Neural progenitor cell (in vitro differentiated cells): ENCODE measurements at places on chromosomes 1 and 21.

GRCh38 chr1:154849645-154850131 is 20.4 kb downstream of the KCNN3 start:
- DNase-seq = no peak

- no peak for DNase-seq
Observed at GRCh38 chr1:155184835-155185782, 11.5 kb downstream of the TRIM46 start.

DNA sequence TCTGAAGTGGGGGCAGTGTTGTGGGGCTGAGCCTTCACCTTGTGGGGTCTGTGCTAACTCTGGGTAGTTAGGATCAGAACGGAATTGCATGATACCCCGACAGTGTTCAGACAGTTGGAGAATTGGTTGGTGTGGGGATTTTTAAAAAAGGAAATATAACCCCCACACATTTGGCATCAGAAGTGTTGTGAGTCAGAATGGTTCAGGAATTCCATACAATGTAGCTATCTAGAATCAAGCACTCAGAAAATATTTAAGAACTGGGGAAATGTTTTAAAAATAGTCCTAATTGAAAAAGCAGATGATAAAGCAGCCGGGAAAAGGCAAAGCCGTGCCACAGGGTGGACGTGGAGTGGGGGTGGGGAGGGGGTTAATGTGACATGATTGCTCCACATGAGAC is 6.5 kb upstream of the S100A7 start:
- no peak for DNase-seq

DNA sequence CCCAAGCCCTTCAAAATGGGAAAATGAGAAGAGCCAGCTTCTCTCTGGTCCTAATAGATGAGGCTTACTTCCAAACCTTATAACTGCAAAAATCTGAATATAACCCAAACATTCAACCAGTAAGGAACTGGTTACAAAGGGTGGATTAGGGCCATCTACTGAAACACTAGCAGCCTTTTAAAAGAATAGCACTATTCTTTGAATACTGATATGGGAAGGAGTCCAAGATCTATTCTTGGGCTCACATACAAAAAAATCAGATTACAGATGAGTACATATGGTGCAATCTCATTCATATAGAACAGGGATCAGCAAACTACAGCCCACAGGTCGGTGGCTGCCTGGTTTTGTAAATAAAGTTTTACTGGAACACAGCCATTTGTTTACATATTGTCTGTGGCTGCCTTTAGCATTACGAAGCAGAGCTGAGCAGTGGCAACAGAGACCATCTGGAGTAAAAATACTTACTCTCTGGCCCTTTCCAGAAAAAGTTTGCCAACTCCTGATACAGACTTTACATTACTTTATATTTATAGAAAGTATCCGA is 167.7 kb downstream of the ZSCAN20 start:
- no peak for DNase-seq

GRCh38 chr1:6523566-6523965 is 30.7 kb downstream of the NOL9 start:
- DNase-seq = peak; percentile 64

GRCh38 chr1:84971957-84972356 is 25.0 kb downstream of the MCOLN2 start:
- no peak for DNase-seq

GRCh38 chr1:45205011-45205909 is 1.1 kb downstream of the ZSWIM5 start:
- DNase-seq = peak; percentile 86

GRCh38 chr21:20998456-20998789 is 214 bp downstream of the NCAM2 start:
- no peak for DNase-seq

GRCh38 chr1:177983482-177984135 is 13.8 kb upstream of the SEC16B start:
- no peak for DNase-seq

DNA sequence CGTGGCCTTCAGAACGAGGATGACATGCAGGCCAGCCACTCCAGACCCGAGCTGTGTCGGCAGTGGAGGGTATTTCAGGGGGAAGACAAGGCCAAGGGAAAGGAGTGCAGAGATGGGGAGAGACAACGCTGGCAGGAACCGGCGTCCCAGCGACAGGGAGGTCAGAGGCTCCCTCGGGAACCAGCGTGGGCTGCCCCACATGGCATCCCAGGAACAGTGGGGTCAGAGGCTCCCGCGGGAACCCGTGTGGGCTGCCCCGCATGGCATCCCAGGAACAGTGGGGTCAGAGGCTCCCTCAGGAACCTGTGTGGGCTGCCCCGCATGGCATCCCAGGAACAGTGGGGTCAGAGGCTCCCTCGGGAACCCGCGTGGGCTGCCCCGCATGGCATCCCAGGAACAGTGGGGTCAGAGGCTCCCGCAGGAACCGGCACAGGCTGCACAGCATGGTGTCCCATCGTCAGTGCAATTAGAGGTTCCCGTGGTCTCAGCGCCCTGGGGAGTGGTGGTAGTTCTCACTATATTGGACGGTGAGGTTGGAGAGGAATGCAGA is 43.0 kb downstream of the SLC19A1 start:
- no peak for DNase-seq

DNA sequence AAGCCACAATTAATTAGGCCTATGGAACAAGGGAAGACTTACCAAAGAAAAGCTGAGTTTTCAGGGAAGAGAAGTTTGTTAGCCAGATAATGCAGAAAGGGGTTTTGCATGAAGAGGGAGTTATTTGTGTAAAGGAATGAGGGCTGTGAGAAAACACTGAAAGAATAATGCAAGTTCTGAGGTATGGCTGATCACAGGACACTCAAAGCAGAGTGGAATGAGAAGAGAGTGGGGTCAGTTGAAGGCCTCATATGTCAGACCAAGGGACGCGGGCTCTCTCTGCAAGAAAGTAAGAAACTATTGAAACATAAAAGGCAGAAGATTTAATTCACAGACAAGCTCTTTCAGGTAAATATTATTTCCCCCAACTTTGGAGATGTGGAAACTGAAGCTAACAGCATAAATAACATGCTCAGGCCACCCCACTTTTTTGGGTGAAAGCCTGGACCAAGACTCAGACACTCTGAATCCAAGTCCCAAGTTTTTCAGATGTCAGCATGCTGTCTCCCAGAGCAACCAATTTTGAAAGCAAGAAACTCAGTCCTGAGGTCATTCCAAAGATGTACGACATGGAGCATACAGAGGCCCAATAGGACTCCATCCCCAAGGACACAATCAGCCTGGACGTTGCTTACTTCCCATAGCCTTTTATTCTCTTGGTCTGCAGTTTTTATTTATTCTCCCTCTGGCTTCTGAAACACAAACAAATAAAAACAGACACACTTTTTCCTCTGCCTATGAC is 47.3 kb upstream of the FGGY start:
- DNase-seq = no peak

- DNase-seq = no peak
Observed at GRCh38 chr1:209323743-209324142, 259.8 kb upstream of the CAMK1G start.

- DNase-seq = no peak
Observed at GRCh38 chr1:94899756-94900155, 27.2 kb downstream of the CNN3 start.

GRCh38 chr1:4310396-4310923 is 343.9 kb upstream of the AJAP1 start:
- DNase-seq = no peak

DNA sequence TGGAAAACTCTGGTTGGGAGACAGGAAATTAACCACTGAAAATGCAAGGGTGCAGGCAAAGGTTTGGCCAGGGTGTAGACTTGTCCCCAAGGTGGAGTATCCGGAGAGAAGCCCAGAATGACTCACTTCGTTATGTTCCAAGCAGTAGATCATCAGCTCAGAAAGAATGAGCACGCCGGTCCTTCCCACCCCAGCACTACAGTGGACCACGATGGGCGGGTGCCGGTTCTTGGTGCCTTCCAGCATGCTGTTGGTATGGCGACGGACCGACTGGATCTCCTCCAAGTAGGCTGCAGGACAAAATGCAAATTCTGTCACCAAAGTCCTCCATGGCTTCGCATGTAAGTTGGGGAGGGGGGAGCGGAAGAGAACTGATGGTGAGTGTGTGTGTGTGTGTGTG is 83.4 kb downstream of the SMYD2 start:
- no peak for DNase-seq

- DNase-seq = no peak
Observed at GRCh38 chr1:246602194-246602593, 35.9 kb downstream of the CNST start.

DNA sequence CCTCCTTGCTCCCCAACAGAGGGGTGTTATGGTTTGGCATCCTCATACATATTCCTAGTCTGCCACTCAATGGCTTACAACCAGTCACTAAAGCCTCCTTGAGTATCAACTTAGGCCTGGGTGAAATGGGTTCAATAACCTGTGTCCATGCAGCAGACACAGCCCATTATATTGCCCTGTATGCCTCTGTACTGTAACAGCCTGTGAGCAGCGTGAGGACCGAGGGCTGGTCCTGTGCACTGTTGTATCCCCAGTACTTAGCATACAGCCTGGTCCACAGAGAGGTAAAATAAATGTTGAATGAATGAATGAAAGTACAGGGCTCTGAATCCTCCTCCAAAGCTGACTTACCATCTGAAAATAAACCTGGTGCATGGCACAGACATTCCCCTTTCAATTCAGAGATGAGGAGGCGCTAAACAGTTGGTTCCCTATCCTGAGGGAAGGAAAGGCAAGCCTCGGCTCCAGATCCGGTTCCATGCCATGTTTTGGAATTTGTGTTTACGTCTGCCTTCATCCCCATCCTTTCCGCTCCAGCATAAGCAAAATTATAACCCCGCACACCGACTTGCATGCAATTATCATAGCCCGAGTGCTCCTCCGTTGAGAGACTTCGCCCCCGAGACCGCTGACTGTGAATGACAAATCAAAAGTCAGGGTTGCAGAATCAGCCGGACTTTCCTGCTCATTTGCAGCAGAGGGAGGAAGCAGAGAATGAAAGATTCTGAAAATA is 45.0 kb upstream of the DNAJC6 start:
- DNase-seq = peak; percentile 74

DNA sequence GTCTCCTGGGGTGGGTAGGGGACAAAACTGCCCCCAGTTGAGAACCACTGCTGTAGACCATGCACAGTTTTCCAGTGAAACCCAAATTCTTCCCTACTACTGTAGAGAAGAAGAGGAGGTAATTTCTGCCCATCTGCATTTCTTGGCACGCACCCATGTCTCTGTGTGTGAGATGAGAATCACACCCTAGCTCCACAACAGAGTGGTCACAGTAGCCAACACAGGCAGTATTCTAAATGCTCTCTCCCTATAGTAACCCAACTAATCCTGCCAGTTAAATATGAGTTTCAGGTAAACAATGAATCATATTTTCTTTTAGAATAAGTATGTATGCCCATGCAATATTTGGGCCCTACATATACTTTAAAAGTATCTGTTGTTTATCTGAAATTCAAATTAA is 1.2 kb upstream of the CAPN2 start:
- DNase-seq = no peak

- DNase-seq = no peak
Observed at GRCh38 chr1:78722947-78723346, 73.3 kb downstream of the IFI44 start.

DNA sequence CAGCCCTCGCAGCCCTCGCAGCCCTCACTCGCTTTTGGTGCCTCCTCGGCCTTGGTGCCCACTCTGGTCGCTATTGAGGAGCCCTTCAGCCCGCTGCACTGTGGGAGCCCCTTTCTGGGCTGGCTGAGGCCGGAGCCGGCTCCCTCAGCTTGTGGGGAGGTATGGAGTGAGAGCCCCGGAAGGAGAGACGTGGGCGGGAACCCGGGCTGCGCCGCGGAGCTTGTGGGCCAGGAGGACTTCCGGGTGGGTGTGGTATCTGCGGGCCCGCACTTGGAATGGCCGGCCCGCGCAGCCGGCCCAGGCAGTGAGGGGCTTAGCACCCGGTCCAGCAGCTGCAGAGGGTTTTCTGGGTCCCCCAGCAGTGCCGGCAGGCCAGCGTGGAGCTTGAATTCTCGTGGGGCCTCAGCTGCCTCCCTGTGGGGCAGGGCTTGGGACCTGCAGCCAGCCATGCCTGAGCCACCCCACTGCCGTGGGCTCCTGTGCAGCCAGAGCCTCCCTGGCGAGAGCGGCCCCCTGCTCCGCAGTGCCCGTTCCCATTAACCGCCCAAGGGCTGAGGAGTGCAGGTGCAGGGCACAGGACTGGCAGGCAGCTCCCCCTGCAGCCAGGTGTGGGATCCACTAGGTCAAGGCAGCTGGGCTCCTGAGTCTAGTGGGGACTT is 9.9 kb upstream of the CFHR2 start:
- no peak for DNase-seq

DNA sequence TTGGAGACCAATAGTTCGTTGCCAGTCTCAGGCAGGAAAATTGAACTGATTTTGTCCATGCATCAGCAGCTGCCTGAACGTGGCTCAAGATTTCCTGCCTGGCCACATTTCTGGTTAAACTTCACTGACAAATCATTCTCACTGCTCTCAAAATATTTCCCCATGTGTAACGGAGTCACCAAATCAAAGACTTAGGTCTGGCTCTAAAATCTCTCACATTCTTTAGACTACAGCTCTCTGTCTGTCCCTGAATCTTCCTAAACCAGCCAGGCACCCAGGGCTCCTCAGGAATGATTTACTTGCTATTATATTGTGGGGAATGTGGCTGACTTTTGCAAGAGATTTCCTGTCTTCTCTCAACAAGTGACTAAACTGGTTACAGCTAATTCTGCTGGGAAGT is 49.2 kb upstream of the GJA8 start:
- no peak for DNase-seq

DNA sequence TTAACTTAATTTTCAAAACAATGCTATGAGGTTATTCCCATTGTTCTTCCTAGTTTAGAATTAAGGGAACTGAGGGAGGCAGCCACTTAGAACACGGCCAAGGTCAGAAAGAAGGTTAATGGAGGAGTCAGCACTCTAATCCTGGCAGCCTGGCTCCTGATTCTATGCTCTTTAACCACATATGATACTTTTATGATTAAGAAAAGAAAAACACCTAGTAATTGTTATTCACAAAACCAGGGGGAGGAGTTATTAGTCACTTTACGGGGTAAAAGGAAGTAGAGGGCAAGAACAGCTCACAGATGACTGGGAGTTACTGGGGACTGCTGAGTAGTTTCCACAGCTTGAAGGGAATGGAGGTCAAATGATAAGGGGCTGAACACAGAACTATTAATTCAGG is 38.6 kb downstream of the GADD45A start:
- DNase-seq = no peak

GRCh38 chr1:30818568-30819243 is 61.1 kb upstream of the LAPTM5 start:
- DNase-seq = peak; percentile 45

DNA sequence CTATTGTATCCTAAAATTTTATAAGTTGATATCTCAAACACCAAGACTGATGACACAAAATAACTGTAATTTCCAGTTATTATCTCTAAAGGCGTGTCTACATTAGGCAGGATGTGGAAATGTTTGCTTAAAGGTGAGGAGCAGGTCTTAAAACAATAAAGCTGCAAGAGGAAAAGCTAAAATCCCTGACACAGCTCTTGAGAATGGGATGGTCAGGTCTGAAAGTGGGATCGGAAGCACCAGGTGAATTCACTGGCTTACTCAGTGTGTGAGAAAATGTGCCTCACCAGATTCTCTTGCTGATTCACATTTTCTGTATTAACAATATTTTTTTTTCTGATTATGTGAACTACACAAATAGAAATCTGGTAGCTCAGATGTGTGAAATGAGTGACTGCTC is 421.9 kb upstream of the ADAMTS5 start:
- DNase-seq = no peak

GRCh38 chr1:243393096-243393495 is 137.3 kb downstream of the SDCCAG8 start:
- DNase-seq = no peak

GRCh38 chr1:223456747-223457146 is 63.5 kb downstream of the CCDC185 start:
- DNase-seq = no peak

GRCh38 chr1:173117108-173117633 is 66.4 kb upstream of the TNFSF18 start:
- no peak for DNase-seq
